ENCODE measurements at places on chromosomes 12 and 14. TPM values are rescaled to one million over a fixed set of nuclear protein-coding genes. Genes with fewer than 3 reads are reported as not detected.

BAZ2A gene
- 20.9 TPM for total RNA-seq

- peak; percentile 47 for DNase-seq
Observed at GRCh38 chr14:94681300-94682060, 69.3 kb downstream of the SERPINA3 start.

- no peak for DNase-seq
Observed at GRCh38 chr14:75437201-75438143, 9.7 kb downstream of the JDP2 start.

DNA sequence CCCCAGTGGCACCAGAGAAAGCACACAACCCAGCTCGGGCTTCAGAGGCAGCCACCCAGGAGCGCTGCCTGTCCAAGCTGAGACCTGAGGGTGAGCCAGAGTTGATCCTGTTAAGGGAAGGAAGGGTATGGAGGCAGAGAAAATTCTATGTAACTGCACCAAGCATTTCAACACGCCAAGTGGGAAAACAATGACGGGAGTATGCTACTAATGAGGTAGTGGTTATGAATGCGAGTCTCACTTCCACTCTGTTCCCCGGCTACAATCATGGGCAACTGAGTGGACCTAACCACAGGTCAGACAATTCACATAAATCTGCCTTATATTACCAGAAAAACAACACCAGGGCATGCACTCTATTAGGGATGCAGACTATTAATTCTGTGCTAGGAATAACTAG, 9.9 kb downstream of the ATG14 start:
- no peak for DNase-seq

DNA sequence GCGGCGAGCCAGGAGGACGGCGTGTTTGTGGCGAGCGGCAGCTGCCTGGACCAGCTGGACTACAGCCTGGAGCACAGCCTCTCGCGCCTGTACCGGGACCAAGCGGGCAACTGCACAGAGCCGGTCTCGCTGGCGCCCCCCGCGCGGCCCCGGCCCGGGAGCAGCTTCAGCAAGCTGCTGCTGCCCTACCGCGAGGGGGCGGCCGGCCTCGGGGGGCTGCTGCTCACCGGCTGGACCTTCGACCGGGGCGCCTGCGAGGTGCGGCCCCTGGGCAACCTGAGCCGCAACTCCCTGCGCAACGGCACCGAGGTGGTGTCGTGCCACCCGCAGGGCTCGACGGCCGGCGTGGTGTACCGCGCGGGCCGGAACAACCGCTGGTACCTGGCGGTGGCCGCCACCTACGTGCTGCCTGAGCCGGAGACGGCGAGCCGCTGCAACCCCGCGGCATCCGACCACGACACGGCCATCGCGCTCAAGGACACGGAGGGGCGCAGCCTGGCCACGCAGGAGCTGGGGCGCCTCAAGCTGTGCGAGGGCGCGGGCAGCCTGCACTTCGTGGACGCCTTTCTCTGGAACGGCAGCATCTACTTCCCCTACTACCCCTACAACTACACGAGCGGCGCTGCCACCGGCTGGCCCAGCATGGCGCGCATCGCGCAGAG, 873 bp downstream of the PLXNC1 start:
- DNase-seq = no peak

DNA sequence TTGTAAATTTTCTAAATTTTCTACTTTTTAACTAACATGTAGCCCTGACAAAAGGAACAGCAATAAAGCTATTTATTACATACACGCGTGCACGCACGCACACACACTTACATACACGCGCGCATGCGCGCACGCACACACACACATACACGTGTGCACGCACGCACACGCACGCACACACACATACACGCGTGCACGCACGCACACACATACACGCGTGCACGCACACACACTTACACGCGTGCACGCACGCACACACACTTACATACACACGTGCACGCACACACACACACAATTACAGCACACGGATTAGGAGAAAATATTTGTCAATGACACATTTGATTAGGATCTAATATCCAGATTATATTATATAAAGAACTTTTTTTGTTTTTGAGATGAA, 27.9 kb downstream of the DHX37 start:
- DNase-seq = no peak

- no peak for DNase-seq
Observed at GRCh38 chr12:71838676-71839075, 883 bp upstream of the TBC1D15 start.

DNA sequence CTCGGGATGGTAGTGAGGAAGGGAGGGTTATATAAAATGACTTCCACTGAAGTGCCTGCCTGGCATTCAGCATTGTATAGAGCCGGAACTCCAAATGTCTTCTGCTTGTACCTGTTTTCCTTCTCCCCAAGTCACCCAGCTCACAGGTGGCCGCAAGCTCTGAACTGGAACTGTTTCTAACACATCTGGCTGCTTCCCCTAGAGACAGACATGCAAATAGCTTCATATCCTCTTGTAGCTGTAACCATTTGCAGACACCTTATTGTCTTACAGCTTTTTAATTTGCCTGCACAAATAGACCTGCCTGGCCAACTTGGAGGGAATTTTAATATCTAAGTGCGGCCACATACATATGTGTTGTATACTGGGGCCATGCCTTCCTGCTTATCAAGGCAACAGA, 126.0 kb downstream of the CHST11 start:
- no peak for DNase-seq

GRCh38 chr14:37608649-37609048, 13.2 kb downstream of the TTC6 start:
- no peak for DNase-seq

GRCh38 chr12:108047071-108047550, 82.0 kb upstream of the WSCD2 start:
- no peak for DNase-seq
